ENCODE measurements at places on chromosomes 1 and 21.

GRCh38 chr1:192550922-192551534, 24.5 kb upstream of the RGS1 start:
- no peak for DNase-seq

DNA sequence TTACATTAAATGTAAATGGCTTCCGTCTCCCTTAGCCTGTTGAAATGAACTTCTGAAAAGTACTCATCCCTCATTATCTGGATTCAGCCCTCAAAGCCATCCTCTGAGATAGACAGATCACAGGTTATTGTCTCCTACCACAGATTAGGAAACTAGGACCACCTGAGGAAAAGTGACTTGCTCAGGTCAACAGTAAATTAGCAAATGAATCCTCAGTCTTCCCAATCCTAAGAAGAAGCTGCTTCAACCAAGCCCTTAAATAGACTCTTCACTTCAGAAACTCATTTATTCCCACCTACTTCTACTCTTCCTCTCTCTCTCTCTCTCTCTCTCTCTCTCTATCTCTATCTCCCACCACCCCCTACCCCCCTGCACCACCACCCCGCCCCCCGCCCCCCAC, 152.3 kb downstream of the DMRTA2 start:
- DNase-seq: no peak

DNA sequence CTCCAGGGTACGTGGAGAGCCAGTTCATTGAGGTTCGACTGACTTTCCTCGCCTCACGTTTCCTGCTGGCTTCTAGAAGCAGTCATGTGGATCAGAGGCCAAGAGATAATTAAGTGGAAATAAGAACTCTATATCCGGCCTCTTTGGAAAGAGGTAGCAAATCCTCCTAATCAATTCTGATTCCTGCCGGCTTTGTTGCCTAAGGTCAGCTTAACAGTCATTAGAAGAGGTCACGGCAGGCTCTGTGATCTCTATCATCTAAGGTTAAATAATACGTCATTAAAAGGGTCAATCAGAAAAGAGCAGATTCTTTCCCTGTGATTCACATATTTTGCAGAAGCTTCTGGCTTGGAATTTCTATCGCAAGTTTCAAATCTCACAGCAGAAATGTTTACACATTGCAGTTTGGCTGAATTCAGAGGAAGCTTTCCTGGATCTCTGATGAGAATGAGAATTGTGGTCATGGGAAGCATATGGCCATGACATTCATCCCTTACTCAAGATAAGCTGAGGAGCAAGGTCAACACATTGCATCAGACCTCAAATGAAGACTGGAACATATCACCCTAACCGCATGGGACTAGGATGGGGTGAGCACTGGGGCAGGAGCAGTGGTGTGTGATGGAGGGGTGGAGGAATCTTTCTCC, 189.4 kb downstream of the PBX1 start:
- DNase-seq: no peak

- DNase-seq: no peak
These were observed 17.3 kb downstream of the CSTB start for GRCh38 chr21:43758811-43759210.

GRCh38 chr1:169326956-169327268, 40.7 kb downstream of the NME7 start:
- DNase-seq: no peak

DNA sequence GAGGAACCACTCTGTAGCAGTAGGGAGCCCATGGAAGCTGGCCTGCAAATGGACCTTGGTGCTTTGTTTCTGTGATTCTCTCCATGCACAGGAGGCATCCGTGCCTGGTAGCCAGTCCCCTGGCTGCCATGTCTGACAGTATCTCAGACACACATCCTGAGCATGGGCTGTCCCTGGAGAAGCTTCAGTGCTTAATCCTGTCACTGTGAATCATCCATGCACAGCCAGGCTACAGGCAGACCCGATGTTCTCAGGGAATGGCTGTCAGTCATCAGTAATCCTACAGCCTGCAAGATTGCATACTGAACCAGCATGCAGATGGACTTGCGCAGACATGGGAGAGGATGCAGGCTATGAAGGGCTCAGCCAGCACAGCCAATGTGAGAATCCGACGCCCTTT, 606.3 kb upstream of the PLXNA2 start:
- no peak for DNase-seq

GRCh38 chr1:160342526-160342925, 524 bp downstream of the COPA start:
- no peak for DNase-seq

DNA sequence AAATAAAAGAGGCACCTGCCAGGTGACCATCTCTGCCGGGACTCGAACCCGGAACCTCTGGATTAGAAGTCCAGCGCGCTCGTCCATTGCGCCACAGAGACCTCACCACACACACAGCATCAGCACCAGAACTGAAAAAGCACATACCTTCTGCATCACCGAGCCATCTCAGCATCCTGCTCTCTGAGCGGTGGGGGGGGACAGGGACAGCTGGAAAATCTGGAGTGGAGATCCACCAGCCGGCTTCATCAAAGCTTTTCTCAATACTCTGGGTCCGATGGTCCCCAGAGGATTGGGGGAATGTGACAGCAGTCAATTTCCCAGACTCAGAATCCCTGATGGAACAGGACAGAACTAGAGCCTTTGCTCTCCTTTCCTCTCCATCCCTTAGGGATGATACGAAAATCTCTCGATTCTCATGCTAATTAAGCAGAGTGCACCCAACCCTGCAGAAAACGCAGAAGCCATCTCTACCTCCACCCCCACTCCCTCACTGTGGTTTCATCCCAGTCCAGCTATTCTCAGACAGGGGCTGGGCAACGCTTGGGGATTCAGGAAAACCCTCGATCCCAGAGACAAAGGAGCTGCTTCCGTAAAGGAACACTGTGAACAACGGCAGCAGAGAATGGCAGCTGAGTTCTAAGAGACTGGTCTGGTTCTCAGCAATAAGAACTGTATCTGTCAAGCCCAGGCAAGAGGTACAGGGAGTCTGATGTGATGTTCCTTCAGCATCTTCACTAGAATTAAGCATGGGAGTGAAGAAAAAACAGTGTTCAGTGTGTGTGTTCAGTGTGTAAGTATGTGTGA, 29.6 kb upstream of the CADM3 start:
- DNase-seq: peak; percentile 61

DNA sequence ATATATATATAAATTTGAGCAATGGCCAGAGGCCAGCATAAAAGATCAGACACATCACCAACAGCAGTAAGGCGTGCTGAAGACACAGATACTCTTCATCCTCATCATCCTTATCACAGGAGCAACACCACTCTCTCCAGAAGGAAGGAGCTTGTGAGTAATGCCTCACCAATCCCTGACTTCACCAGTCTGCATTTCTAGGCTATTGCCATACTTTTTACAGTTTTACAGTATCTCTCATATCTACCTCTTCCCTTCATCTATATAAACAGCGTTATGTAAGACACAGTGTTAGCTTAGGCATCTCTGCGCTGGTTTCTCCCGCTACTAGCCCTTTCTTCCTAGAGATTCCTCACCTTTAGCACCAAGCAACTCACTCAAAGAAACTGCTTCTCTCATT, 2.4 kb upstream of the ABL2 start:
- DNase-seq: no peak

GRCh38 chr21:45957981-45958600, 23.5 kb upstream of the COL6A1 start:
- no peak for DNase-seq

DNA sequence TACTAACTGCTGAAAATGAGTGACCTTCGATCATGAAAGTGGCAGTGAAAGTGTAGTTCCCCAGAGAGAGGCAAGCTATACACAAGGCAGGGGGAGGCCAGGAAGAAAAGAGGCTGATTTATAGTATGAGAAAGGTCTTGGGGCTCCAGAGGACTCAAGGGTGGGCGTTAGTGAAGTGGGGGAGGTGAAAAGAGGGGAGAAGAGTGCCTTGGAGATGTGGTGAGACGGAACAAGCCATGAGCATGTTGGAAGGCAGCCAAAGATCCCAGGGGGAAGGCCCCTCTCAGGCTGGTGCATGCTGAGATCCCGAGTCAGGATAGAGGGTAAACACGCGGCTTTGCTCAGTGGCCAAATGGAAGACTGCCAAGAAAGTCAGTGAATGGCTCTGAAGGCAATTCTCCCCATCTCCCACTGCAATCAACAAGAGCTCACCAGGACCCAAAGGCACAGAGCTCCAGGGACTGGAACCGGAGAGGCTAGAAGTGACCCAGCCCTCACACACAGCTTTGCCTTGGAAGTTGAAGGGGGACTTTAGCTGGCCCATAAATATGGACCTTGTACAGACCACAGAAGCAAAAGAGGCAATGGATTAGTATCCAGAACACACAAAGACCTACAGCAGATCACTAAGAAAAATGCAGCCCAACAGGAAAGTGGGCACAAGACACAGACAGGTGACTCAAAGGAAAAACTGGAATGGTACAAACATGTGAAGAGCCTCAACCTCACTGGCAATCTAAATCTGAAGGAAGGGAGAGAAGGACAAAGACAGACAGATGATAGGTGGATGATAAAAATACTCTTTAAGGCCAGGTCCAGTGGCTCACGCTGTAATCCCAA, 49.6 kb downstream of the HSF2BP start:
- no peak for DNase-seq

GRCh38 chr1:119290297-119290696, 78.3 kb upstream of the HAO2 start:
- no peak for DNase-seq
